Activated CD4-positive, alpha-beta T cell treated with anti-CD3 and anti-CD28 coated beads, Interleukin-2, amount 10 ng/mL, durations not matched to agents 7 days and 5 days (primary cell): ENCODE measurements at places on chromosomes 6 and 20. TPM values are rescaled to one million over a fixed set of nuclear protein-coding genes. Genes with fewer than 3 reads are reported as not detected.

SEMG1 gene
- not detected for total RNA-seq

- no peak for DNase-seq
These were observed 10.9 kb upstream of the MAS1 start for GRCh38 chr6:159879856-159880255.

DNA sequence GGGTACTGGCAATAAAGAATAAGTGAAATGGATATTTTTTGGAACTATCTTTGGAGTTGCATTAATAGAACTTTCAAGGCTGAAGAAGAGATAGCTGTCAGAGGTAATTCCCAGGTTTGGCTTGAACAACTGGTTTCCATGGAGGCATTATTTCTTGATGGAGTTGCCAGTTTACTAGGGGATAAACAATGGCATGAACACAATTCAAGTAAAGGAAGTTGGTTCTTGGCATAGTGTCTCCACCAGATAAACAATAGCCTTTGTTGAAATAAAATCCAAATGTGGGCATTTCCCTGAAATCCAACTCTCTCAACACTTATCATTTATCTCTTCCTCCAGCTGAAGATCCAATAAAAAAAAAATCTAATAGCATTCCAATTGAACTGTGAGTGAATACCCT lies 454.9 kb downstream of the C6orf118 start:
- no peak for DNase-seq

OOEP gene
- 1.5 TPM for total RNA-seq

CST3 gene
- 2.1 TPM for total RNA-seq
